Kidney (tissue), 22 donors: ENCODE measurements at places on chromosomes 2 and 18. TPM values are rescaled to one million over a fixed set of nuclear protein-coding genes. Genes with fewer than 3 reads are reported as not detected.

DNA sequence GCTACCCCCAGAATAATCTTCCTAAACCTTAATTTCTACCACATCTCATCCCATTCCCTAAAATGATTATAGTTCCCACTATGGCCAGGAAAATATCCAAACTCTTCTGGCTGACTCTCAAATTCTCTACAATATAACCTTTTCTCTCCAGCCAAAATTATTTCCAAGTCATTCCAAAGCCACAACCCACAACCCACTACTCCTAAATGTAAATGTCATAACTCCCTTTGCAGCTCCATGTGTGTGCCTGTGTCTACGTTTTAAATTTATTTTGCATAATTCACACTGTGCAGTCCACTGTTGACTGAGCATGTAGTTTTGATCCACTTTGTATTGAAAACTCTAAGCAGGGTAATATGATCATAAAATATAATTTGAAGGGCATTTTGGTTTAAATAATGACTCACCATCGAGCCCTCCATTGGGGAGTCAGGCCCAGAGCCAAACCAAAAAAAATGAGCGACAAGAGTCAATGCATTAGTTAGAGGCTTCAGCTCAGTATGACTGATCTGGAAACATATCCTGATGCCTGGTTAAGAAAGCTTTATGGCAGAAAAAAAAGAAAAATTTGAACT lies 171.0 kb downstream of the AFF3 start:
- H3K4me1 ChIP-seq = peaks cover 3% of the 10 kb centered on the region
- no peak overlapping the region for H3K27ac ChIP-seq
- DNase-seq = no peak
- no peaks in the 10 kb centered on the region for H3K36me3 ChIP-seq
- no peak overlapping the region for H3K4me3 ChIP-seq

DNA sequence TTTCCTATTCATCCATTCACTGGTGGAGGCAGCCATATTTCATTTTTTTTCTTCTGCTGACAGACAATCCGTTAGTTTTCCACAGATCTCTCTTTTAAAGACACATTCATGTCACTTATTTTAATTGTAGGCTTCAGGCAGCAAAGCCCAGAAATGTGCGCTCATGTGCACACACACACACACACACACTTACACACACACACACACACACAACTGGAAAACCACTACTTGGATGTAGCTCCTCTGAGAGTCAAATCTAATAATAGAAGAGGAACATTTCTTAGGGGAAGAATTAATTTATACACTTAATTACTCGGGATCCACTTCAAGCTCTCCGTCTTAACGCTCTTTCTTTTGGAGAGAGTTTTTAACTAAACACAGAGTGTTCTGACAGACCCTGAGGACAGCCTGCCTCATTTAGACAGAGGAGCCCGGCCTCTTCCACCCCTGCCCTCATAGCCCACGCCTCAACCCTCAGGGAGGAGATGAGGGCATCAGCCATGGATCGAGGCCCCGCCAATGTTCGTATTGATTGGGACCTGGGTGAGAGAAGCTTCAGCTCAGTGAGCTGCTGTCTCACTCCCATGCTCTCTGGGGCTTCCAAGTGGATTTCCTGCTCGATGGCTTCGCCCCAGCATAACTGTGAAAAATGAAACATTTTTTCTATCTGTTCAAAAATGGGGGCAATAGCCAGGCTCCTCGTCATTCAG lies 261.4 kb upstream of the SKOR2 start:
- no peak overlapping the region for H3K4me3 ChIP-seq
- H3K36me3 ChIP-seq = no peaks in the 10 kb centered on the region
- no peaks in the 10 kb centered on the region for H3K27me3 ChIP-seq
- no peak overlapping the region for H3K27ac ChIP-seq
- no peak for DNase-seq
- no peaks in the 10 kb centered on the region for H3K4me1 ChIP-seq

GRCh38 chr2:96251721-96252292 lies 14.0 kb downstream of the TMEM127 start:
- peaks cover 15% of the 10 kb centered on the region for H3K4me1 ChIP-seq
- peaks cover 27% of the 10 kb centered on the region for H3K36me3 ChIP-seq
- no peaks in the 10 kb centered on the region for H3K27me3 ChIP-seq
- no peak overlapping the region for H3K4me3 ChIP-seq

GRCh38 chr2:95301876-95302641 lies 4.9 kb downstream of the KCNIP3 start:
- H3K4me1 ChIP-seq = peaks cover 19% of the 10 kb centered on the region
- DNase-seq = no peak

GRCh38 chr2:221420245-221420644 lies 151.9 kb downstream of the EPHA4 start:
- H3K4me1 ChIP-seq = no peaks in the 10 kb centered on the region
- peaks cover 5% of the 10 kb centered on the region for H3K36me3 ChIP-seq
- H3K4me3 ChIP-seq = no peak overlapping the region
- no peak for DNase-seq
- H3K27me3 ChIP-seq = no peaks in the 10 kb centered on the region

DNA sequence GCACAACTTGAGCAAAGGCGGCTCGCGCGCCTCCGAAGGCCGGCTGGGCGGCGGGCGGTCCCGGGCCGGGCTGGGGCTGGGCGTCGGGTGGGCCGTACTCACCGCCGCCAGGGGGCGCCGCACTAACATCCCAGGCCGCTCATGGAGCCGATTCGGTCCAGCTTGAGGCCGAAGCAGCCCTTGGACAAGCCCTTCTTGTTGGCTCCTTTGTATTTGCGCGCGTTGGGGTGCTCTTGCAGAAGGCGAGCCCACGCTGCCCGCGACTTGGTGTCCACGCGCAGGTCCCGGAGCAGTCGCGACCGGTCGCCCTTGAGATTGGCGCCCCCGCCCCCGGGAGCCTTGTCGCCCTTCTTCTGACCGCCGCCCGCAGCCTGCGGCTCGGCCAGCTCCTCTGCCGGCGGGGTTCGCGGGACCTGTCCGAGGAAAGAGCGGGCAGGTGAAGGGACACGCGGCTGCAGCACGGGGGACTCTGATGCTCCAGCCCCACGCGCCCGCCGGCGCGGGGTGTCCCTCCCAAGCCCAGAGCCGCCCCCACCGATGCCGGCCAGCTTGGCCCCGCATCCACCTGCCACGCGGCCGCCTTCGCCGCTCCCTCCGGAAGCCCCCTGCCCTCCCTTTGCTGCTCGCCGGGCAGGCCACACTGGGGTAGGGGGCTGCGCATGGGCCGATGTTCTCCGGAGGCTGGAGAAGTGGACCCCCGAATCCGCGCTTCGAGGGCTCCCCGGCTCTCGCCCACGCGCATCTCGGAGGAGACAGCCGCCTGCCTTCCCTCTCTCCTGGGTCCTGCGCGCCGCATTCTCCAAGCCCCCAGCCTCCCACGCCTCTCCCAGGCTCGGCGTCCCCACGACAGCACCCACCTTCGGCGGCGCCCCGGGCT lies 655 bp downstream of the NPPC start:
- H3K27me3 ChIP-seq = peaks cover 28% of the 10 kb centered on the region
- no peak overlapping the region for H3K4me3 ChIP-seq
- no peak overlapping the region for H3K27ac ChIP-seq
- no peaks in the 10 kb centered on the region for H3K4me1 ChIP-seq

GRCh38 chr18:77131100-77131651 lies 1.4 kb downstream of the MBP start:
- H3K36me3 ChIP-seq = no peaks in the 10 kb centered on the region
- H3K4me1 ChIP-seq = peaks cover 20% of the 10 kb centered on the region
- H3K27ac ChIP-seq = peak overlapping the region; percentile 92
- DNase-seq = no peak
- no peaks in the 10 kb centered on the region for H3K27me3 ChIP-seq
- peak overlapping the region; percentile 71 for H3K4me3 ChIP-seq

DNA sequence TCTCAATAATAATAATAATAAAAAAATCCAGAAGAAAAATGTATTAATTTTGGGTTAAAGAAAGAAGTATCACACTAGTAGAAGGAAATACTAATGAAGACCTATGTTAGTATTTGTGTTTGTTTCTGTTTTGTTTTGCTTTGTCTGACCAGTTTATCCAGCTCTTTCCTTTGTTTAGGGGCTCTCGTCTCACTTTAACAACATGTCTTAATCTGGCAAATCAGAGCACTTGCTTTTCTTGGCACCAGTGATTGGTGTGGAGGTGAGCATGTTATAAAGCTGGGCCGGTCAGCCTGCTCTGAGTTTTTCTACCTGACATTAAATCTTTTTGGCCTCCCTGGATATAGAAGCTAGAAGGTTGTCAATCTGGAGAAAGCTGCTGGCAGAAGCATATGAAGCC lies 15.1 kb upstream of the MEX3C start:
- no peaks in the 10 kb centered on the region for H3K36me3 ChIP-seq
- no peak overlapping the region for H3K4me3 ChIP-seq
- H3K27me3 ChIP-seq = no peaks in the 10 kb centered on the region

DNA sequence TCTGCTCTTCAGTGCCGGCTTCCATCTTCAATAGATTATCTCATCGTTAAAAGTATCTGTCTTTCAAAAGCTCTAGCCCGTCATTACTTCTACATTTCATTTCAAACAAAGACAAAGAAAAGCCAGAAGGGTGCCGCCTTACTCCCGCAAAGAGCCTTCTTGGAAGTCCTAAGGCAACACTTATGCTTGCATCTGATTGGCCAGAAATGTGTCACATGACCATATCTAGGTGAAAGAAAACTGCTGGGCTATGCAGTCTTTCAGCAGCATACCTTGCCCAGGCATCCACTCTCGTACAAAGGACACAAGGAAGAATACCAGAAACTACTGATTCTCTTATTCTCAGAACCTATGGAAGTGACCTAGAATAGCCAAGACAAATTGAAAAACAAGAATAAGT lies 217.1 kb upstream of the SLC35G4 start:
- H3K4me3 ChIP-seq = no peak overlapping the region
- no peaks in the 10 kb centered on the region for H3K27me3 ChIP-seq
- no peak overlapping the region for H3K27ac ChIP-seq
- DNase-seq = no peak

DNA sequence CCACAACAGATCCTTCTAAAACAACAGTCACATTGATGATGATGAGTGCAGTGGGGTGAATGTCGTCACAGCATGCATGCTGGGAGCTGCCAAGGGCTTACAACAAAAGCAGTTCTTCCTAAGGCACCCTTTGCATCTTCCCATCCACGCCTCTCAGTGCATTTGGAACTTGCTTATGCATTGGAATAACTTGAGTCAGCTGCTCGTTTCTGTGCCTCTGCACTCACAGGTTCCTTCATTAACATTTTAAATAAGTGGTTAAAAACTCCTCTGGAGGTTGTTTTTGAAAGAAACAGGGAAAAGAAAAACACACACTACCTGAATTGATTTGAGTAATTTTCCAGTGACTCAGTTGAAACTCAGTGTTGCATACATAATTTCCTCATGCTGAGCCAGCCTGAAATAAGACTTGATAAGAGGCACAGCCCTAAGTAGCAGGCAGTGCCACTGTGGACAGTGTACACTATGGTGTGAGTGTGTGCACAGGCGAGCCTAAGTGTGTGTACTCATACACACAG lies 46.8 kb upstream of the TRIM43B start:
- H3K36me3 ChIP-seq = no peaks in the 10 kb centered on the region
- DNase-seq = no peak
- H3K27ac ChIP-seq = peak overlapping the region; percentile 60
- H3K4me1 ChIP-seq = peaks cover 7% of the 10 kb centered on the region
- no peaks in the 10 kb centered on the region for H3K27me3 ChIP-seq
- H3K4me3 ChIP-seq = no peak overlapping the region

DNA sequence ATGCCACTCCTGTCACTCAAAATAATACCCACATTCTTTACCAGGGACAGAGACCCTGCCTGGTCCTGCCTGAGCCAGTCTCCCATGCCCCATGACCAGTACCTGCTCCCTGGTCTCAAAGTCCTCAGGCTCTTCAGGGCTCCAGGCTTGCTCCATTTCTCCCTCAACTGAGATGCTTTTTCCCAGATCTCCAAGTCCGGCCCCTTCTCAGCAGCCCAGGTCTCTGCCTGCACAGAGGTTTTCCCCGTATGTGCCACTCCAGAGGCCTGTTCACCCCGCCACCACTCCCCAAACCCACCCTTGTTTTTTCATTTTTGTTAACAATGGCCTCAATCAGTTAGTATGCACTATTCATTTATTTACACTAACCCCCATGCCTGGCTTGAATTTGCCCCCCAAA lies 499.5 kb upstream of the MYT1L start:
- H3K27me3 ChIP-seq = no peaks in the 10 kb centered on the region
- H3K4me1 ChIP-seq = no peaks in the 10 kb centered on the region
- H3K27ac ChIP-seq = no peak overlapping the region

SOS1 gene
- 33.4 TPM for total RNA-seq

NT5C1B gene
- total RNA-seq = not detected

ZSCAN30 gene
- total RNA-seq = 20.7 TPM

ZSWIM2 gene
- not detected for total RNA-seq

EN1 gene
- total RNA-seq = 0.16 TPM

METTL21A gene
- total RNA-seq = 10.7 TPM

TMEM182 gene
- total RNA-seq = 6.5 TPM

SOWAHC gene
- total RNA-seq = 11.8 TPM

GPBAR1 gene
- total RNA-seq = 3.2 TPM
